HuH-7.5 (cell line): ENCODE measurements at places on chromosomes 1 and 21.
A peak's percentile ranks its signal among the peaks of the same experiment; 100 is the strongest.

- no peak for DNase-seq
Measured at GRCh38 chr1:22117851-22118250, 25.0 kb downstream of the WNT4 start.

GRCh38 chr21:23402929-23403520 lies 2204.3 kb downstream of the MRPL39 start:
- DNase-seq, result no peak

- no peak for DNase-seq
Measured at GRCh38 chr1:234725177-234726132, 115.5 kb upstream of the IRF2BP2 start.

DNA sequence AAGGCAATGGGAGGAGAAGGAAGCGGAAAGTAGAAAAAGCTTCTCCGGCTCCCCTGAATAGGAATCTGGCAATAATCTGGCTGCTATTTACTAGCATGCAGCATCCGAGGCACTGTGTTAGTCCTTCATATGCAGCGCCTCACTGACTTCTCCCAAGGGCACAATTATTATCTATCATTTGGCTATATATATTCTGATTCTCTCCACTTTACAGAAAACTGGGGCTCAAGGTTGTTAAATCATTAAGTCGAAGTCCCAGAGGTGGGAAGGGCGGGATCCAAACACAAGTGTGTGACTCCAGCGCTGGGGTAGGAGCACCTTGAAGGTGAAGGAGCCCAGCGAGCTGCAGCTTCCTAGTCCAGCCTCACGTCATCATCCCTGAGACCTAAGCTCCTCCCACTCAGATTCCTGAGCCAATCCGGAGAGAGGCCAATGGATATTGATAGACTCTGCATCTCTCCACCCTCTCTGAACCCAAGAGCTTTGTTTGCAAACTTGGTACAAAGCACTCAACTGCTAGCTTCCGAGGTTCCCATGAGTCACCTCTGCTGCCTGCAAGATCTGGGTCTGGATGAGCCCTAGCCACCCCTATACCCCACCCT lies 16.6 kb upstream of the EYA3 start:
- peak; percentile 37 for DNase-seq

GRCh38 chr1:110548381-110548780 lies 29.4 kb upstream of the KCNA10 start:
- peak; percentile 51 for DNase-seq
